ENCODE measurements at places on chromosomes 4 and X.
A peak's percentile ranks its signal among the peaks of the same experiment; 100 is the strongest.

- DNase-seq: no peak
These were observed 110.8 kb downstream of the AFAP1 start for GRCh38 chr4:7828793-7829301.

DNA sequence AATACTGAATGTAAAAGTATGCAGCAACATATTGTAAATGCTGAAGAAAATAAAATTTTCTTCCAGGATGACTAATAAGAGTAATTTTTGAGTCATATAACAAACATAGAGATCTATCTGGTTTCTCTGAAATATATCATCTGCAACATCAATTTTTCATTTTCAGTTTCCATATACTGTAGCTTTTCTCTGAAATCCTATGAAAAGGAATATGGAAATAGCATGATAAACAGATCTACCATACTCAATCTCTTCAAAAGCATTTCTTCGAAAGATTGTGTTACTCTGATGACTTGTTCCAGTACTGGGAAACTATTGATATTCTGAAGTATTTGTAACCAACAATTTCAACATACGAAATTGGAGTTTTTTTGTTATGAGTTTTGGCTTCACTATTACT lies 1156.7 kb downstream of the FAM133A start:
- DNase-seq: no peak

- no peak for DNase-seq
These were observed 137.2 kb downstream of the SMIM20 start for GRCh38 chr4:26051240-26051639.

- no peak for DNase-seq
These were observed 40.2 kb upstream of the NKX3-2 start for GRCh38 chr4:13584481-13584880.

DNA sequence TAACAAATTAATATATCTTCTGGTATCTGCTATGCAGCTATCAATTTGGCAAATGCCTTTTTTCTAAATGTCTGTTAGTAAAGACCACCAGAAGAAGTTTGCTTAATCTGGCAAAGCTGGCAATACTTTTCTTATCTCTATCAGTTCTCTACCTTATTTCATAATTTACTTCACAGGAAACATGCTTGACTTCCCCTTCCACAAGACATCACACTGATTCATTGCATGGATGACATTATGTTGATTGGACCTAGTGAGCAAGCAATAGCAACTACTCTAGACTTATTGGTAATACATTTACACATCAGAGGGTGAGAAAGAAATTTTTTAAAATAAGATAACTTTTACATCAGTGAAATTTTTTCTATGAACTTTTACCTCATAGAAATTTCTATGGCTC lies 66.0 kb upstream of the RLIM start:
- DNase-seq: no peak

DNA sequence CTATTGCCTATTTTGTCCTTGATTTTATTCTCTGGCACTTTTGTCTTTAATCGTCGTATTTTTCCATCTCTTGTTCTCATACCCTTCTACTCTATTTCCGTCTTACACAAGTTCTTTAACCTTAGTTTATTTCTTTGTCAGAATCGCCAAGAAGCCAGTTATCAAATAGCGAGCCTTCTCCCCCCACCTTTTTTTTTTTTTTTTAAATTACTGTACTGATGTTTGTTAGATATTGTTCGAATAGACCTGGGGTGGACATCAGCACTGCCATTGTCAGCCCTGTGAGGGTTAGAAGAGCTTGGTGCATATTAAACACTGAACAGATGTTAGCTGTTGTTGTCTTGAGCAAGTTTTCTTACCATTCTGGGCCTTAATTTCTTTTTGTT lies 1.2 kb downstream of the SPCS3 start:
- DNase-seq: no peak

- no peak for DNase-seq
These were observed 97.5 kb downstream of the QDPR start for GRCh38 chr4:17414392-17414791.

DNA sequence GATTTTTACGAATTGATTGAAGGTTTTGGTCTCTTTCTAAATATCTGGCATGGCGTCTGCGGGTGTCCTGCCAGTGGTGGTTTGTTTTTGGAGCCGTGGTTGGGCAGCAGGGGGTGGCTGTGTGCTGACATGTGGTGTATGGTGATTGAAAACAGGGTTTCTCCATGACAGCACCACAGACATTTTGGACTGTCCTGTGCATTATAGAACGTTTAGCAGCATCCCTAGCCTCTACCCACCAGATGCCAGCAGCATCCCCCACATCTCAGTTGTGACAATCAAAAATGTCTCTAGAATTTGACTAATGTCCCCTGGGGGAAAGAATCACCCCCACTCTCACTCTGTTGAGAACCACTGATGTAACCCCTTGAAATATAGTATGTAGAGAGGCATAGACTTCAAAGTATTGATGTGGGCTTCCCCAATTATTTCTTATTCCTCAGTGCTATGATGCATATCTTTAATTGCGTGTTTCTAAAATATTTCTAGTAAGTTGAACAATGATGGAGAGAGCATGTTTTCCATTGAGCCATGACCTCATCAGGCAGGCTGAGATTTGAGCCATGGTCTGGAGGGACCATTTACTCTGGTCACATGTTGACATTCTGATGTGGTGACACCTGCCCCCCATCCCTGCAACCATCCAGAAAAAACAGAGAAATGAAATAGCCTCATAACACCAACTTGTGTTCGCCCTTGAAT lies 77.4 kb upstream of the MID1 start:
- DNase-seq: no peak

DNA sequence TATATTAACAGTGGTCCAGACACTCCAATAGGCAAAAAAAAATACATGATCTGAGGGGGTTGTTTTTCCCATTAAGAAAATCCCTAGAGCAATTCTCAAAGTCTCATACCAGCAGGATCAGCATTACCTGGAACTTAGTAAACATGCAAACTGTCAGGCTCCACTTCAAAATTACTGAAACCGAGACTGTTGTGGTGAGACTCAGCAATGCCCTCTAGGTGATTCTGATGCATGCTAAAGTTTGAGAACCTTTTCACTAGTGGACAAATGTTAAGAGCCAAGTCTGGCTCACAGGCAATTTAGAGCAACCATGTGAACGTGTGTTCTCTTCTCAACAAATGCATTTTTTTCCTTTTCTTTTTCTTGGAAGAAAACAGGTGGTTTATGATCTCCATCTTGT lies 30.2 kb downstream of the NEK1 start:
- DNase-seq: no peak

DNA sequence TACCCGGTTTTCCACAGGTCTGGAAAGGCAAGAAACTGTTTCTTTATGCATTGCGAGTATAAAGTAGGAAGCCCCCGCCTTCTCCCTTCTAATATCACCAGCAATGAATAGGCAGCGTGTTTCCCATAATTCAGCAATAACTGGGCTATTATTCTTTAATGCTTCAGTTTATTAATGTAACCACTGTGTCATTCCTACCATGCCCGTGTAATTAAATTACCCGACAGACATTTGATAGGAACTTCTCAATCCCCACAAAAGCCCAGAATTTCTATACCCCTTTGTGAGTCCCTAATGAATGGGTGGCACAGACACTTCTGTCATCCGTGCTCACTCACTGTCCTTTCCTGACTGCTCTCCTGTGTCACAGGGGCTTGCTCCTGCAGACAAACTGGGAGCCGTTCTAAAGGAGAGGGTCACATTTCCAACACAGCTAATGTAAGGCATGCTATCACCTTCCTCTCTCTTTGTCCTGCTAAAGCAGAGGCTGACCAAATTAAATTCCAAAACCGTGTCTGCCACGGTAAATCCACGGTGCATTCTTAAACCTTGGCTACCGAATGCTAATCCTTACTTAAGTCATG lies 108.5 kb upstream of the MID1 start:
- no peak for DNase-seq

GRCh38 chrX:13684361-13684760 lies 4.6 kb upstream of the RAB9A start:
- no peak for DNase-seq

DNA sequence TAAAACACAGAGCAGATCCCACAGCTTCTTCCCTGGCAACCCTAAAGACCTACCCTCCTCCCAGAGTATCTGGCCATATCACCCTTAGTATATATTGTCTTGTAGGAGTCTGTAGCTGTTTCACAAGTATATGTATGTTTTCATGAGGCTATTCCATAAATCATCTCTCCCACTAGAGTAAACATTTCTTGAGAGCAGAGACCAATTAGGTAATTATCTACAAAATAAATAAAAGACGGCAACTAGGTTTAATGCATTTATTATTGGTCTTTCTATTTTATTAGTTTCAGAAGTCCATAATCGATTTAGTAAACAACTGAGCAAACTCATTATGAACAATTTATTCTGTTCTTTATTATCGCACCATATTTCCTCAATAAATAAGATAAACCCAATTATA lies 7.0 kb downstream of the ACOT9 start:
- no peak for DNase-seq

DNA sequence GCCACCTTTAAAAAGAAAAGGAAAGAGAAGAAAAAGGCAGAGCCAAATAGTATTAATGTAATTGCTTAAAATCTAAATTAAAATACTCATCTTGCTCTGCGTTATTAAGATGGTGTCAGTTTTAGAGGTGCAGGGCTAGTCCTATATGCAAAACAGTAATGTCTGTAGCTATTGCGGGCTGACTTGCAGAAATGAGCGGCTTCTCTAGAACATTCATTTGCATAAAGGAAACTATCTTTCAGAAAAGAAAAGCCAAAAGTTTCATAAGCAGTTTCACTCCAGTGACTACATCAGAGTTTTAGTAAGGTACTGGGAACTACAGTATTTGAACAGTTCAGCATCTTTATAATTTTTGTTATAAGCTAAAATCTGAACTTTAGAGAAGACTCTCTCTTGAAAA lies 6.0 kb downstream of the SMAD1 start:
- DNase-seq: no peak

- DNase-seq: no peak
These were observed 63.5 kb downstream of the SHROOM3 start for GRCh38 chr4:76498550-76498949.

DNA sequence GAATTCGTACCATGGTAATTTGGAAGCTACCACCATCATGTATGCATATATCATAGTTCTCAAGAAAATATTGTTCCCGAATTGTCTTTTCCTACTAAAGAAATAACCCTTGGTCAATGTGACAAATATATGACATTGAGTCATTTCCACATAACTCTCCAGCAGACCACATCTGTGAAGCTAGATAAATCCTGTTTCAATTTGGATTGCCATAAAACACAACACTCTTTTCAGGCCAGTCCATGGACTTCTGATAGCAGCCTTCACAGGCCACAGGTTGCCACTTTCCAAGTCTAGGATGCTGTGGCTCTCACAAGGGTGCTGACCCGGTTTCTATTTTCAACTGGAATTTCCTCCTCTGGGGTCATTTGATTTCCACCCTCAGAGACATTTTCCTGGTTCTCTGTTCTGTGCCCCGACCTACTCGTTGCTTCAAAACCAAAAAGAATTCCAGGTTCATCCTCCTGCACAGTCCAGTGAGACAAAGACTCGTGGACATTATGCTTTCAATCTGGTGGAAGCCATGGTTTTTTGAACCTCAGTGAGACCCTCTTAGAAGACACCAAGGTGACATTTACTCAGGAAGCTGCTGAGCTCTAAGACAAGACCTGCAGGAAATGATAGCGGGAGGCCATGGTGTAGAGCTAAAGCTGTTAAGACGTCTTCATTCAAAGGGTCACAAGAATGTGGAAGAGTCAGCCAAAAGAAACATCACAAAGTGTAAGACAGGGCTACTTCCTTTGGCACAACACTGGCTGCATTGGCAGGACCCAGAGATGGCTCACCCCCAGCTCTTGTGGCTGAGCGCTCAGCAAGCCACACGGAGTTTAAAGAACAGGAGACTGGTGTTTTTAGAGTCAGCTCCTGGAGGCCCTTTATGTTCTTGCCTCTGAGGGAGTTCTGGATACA lies 119.8 kb downstream of the AMELX start:
- DNase-seq: no peak

DNA sequence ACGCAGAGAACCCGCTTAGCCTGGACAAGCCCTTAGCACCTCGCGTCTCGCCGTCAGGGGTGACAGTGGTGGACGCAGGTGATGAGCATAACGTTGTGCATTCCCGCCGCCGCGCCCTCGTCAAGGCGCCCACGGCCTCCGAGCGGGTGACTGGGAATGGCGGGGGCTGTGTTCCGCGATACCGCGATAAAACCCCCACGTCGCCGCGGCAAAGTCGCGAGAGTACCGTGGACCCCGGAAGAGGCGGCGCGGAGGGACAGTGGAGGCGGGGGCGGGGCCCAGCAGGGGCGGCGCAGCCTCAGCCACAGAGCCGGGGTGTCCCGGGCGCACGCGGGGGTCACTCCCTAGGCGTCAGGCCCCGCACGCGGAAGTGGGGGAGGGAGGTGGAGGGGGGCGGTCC lies 53.8 kb downstream of the ZFYVE28 start:
- peak; percentile 13 for DNase-seq
